ENCODE measurements at places on chromosomes 7 and 10.

DNA sequence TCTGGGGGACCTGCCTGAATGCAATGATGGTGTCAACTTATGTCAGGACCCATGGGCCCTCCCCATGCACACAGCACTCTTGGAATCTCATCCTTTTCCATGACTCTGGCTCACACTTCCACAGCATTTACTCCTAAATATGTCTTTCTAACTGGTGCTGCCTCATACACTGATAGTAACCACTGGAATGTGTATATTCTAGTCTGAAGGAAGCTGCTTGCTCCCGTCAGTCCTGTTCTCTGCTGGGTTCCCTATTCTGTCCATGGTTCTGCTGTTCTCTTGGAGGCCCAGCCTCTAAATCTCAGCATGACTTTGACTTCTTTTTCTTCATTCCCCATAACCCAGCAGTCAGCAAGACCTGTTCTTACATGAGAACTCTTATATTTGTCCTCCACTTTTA lies 1055.1 kb downstream of the KCNMA1 start:
- DNase-seq = no peak

DNA sequence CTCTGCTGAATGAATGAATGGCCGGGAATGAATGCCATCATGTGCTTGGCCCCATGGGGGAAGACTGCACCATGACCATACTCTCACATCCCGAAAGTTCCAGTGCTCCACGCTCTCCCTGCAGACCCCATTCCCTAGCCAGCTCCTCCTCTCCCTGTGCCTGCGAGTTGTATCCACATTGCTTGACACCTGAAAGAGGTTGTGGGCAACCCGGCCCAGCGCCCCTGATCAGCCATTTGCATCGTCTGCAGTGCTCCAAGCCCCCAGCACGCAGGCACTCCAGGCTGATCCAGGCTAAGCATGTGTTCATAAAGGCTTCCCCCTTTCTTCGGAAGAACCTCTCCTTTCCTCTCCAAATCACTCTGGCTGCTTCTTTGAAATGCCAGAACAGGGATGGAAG lies 354.4 kb upstream of the MKI67 start:
- DNase-seq = no peak

- no peak for DNase-seq
Observed at GRCh38 chr7:132777414-132777813, 201.1 kb upstream of the PLXNA4 start.

GRCh38 chr7:5694912-5695726 lies 86.3 kb downstream of the RNF216 start:
- DNase-seq = peak; percentile 55

GRCh38 chr10:131770946-131771633 lies 129.7 kb upstream of the PPP2R2D start:
- DNase-seq = no peak

DNA sequence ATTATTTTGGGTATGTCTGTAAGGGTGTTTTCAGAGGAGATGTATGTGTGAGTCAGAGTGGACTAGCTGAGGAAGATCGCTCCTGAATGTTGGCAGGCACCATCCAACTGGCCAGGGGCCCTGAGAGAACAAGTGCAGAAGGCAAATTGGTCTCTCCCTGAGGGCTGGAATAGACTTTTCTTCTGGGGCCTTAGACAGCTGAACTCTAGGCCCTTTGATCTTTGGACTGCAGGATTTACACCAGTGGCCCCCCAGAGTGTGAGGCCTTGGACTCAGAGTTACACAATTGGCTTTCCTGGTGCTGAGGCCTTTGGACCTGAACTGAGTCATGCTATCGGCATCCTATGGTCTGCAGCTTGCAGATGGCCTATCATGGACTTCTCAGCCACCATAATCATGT lies 217.2 kb downstream of the REEP3 start:
- DNase-seq = no peak

- no peak for DNase-seq
Observed at GRCh38 chr10:48760983-48761382, 76.3 kb downstream of the WDFY4 start.

GRCh38 chr7:101216860-101217387 lies 457 bp downstream of the PLOD3 start:
- DNase-seq = no peak

DNA sequence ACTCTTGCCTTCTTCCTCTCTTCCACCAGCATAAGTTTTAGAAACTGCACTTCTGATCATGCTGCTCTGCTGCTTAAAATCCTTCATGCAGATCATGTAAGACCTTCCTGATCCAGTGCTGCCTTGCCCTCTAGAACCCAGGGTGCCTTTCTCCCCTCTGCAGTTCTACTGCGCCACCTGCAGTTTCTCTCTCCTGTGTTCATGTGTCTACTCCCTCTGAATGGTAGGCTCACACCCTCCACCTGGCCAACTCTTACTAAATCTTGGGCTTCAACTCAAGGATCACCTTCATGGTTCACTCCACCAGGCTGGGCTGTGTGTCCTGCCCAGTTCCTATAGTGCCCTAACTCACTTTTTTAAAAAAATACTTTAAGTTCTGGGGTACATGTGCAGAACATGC lies 174.6 kb upstream of the ITGB1 start:
- DNase-seq = no peak

DNA sequence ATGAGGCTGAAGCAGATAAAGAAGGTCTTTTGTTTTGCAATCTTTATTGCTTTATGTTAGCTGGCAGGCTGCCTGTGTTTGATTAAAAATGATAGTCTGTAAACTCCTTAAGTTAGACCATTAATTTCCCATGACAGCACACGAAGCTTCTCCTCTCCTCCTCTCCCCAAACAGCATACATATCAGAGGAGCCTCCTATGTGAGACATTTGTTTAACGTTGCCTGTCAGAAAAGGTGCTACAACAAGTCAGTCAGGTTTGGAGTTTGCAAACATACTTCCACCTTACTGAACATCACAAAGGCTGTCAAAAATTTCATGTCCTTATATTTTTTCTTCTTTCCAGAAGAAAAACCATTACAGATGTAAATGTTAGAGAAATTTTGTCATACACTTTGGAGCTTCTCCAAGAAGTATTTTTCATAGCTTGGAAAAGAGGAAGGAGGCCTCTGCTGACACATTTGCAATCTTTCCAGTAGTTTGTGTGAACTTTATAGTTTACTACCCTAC lies 393.1 kb downstream of the EXOC4 start:
- no peak for DNase-seq

DNA sequence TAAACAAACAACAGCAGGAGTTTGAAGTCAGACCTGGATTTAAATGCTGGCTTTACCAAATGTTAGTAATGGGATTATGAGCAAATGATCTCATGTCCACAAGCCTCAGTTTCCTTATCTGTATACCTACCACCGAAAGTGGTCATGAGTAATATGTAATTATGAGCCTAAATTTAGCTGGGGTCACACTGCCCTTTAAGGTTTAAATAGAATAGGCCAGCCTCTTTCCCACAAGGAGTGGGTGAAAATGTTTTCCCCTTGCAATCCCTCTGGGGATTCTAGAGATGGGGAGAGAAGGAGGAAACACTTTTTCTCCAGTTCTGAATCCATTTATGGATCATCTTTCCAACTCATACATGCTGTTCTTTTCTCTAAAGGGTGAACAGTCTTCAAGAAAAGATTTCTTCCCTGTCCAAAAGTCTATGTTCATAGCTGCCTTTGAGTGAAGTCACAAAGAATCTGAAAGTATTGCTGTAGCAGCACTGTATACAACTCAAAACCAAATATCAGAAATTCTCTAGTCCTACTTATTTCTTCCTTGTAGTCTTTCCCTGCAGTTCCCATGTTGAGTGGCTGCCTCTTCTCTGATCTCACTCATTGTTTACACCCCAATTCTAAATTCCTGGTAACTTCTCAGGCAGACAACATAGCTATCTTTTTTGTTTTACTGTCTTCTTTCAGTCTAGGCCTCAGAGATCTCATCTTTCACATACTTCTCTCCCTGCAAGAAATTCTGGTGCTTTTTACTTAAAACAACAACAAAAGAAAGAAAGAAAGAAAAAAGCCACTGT lies 7.4 kb upstream of the TSPAN12 start:
- no peak for DNase-seq

GRCh38 chr10:85851325-85851724 lies 515.3 kb downstream of the GRID1 start:
- no peak for DNase-seq

- DNase-seq = no peak
Observed at GRCh38 chr10:2680821-2681220, 386.5 kb upstream of the PFKP start.

- no peak for DNase-seq
Observed at GRCh38 chr10:70806841-70807240, 8.9 kb upstream of the SGPL1 start.

GRCh38 chr10:111784946-111785465 lies 398.6 kb downstream of the GPAM start:
- DNase-seq = no peak

- no peak for DNase-seq
Observed at GRCh38 chr10:60290558-60290957, 99.1 kb downstream of the ANK3 start.

- no peak for DNase-seq
Observed at GRCh38 chr10:11135709-11136108, 118.0 kb downstream of the CELF2 start.

DNA sequence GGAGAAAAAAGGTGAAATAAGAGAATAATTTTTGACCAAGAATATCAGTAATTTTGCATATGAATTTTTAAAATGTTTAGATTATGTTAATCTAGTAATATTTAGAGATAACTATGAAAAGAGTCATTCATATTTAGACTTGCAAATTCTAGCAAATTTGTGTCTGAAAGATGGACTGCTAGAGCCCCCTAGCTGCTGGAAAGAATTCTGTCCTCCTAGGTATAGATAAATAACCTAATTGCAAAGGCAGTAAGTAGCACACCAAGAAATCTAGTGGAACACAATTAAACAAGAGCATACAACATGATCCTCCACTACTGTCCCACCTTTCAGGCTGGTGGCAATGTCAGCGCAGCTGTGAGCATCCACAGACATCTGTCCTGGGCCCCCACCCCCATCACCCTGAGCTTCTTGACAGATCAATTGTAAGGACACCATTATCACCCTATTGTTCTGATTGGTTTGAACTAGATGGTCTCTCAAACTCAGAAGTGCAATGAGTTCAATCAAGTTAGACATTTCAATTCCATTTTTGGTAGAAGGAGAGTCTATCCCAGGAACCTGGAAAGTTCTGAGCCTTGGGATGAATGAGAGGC lies 15.0 kb upstream of the GFRA1 start:
- DNase-seq = no peak

GRCh38 chr7:142053988-142054387 lies 57.5 kb upstream of the MGAM2 start:
- no peak for DNase-seq

DNA sequence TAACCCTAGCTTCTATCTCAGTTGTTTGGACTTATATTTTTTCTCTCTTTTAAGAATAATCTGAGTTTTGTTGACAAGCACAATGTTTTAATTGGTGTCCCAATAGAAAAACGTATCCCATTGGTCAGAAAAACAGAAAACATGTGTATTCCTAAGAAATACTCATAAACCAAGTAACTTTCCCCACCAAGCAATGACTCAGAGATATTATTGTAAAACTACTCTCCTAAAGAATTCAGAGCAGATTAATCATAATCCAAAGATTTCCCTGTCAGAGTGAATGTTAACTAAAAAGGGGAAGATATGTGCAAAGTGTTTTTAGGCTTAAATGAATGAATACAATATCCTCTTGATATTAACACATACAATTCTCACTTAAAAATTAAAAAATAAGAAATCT lies 29.4 kb upstream of the MBL2 start:
- DNase-seq = no peak

- DNase-seq = no peak
Observed at GRCh38 chr7:121267612-121268011, 61.2 kb upstream of the WNT16 start.

DNA sequence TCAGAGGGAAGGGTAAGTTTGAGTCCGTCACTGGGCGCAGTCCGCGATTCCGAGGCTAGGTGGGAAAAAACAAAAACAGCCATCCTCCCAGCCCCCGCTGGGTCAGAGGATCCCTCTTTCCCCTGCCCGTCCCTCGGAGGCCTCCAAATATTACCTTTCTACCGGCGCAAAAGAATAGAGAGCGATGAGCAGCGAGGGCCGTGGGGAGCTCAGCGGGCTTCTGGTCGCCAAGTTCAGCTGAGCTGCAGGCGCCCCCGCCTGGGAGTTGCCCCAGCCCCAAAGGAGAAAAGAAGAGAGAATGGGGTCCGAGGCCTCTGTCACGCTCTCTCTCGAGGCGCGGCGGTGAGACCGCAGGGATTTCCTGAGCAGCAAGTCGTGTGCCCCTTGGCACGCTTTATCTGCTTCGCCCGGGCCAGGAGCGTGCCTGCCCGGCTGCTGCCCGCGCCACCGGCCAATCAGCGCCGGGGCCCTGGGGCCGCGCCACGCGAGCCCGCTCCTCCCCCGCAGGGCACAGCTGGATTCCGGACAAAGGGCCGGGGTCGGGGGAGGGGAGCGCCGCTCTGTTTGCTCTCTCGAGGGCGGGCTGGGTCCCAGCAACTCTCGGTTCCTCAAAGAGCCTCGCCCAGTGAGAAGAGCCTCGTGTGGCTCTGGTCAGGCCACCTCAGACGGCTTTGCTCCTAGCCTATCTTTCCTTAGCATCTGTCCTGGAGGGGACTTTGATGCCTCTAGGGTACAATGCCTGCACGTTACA lies at the start of gene NEUROG3:
TSS of gene NEUROG3 (minus strand) at position 367 of the 751 bp plus-strand sequence. CDS start 379 bp downstream, outside the sequence.
- no peak for DNase-seq

DNA sequence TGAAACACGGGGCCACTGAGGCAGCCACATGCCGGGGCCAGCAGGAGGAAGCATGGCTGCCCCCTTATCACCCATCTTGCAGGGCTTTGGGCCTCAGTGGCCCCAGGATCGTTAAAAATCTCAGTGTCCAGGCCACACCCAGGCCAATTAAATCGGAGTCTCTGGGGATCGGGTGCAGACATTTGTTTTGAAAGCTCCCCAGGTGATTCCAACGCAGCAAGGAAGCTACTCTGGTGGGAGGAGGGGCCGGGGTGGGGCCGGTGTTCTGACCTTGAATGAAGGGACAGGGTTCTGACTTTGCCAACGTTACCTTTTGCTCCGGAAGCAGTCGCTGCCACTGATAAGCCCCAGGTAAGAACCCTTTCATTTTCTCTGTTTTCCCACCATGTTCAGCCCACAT lies 412.3 kb upstream of the FOXK1 start:
- DNase-seq = no peak

GRCh38 chr7:98051118-98051744 lies 55.4 kb upstream of the LMTK2 start:
- DNase-seq = peak; percentile 58

GRCh38 chr10:30396698-30397097 lies 37.3 kb upstream of the MAP3K8 start:
- DNase-seq = no peak

GRCh38 chr7:44263326-44264082 lies 61.9 kb downstream of the CAMK2B start:
- no peak for DNase-seq

GRCh38 chr7:44308596-44309270 lies 16.7 kb downstream of the CAMK2B start:
- DNase-seq = no peak

All from stimulated activated CD4-positive, alpha-beta T cell treated with anti-CD3 and anti-CD28 coated beads, Interleukin-4, amount 100 ng/mL, for 48 hours (primary cell).